ENCODE measurements at places on chromosomes 11 and 22. TPM values are rescaled to one million over a fixed set of nuclear protein-coding genes. Genes with fewer than 3 reads are reported as not detected.

PPP6R2 gene
- total RNA-seq = 81.0 TPM

OR8D4 gene
- 0.11 TPM for total RNA-seq

GLYAT gene
- total RNA-seq = not detected

SAA2 gene
- 5.1 TPM for total RNA-seq

DNA sequence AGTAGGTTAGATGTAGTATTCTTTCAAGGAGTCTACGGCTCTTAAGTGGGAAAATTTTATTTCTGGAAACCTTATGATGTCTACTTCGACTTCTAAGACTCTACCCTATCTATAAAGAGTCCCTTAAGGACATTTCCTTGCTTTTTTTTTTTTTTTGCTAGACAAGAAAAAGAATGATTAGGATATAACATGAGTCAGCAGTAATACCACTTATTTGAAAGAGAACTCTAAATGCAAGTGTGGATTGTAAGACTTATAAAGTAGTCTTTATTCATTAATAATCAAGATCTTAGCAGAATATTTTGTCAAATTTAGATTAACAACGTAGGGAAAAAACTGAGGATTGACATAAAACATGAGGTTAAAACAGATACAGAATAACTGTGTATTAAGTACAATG, 71.0 kb downstream of the DKK3 start:
- no peak for DNase-seq

GRCh38 chr11:70713988-70714665, 315.8 kb downstream of the CTTN start:
- DNase-seq = no peak

DNA sequence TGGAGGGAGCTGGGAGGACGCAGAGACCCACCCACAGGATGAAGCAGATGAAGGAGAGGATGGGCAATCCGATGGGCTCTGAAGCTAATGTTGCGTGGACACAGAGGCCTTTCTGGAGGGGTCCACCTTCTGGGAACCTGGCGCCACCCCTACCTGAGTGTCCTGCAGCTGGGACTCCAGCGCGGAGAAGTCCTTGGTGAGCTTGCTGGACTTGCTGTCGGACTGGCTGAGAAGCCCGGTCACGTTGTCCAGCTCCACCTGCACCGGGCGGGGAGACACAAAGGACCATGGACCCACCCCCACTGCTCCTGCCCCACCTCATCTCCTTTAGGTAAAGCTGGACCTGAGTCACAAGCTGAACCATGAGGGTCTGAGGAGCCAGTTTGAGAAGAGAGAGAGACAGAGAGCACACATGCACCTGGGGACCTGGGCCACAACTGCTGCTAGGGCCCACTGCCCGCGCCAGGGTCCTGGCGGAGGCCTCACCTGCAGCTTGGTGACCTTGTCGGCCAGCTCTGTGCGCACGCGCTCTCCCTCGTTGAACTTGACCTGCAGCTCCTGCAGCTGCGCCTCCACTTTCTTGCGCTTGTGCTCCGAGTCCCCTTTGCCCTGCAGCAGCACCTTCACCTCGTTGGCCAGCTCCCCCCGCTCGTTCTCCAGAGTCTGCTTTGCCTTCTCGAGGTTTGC, 40.8 kb downstream of the APOL1 start:
- no peak for DNase-seq

DNA sequence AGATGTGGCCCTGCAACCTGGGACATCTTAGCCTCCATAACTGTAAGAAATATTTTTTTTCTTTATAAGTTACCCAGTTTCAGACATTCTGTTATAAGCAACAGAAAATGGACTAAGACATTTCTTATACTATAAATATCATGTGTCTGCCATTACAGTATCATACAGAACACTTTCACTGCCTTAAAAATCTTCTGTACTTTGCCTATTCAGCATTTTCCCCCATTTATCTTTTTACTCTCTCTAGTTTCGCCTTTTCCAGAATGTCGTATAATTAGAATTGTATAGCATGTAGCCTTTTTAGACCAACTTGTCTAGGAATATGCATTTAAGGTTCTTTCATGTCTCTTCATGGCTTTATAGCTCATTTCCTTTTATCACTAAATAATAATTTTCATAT, 88.0 kb downstream of the PARVA start:
- no peak for DNase-seq

DNA sequence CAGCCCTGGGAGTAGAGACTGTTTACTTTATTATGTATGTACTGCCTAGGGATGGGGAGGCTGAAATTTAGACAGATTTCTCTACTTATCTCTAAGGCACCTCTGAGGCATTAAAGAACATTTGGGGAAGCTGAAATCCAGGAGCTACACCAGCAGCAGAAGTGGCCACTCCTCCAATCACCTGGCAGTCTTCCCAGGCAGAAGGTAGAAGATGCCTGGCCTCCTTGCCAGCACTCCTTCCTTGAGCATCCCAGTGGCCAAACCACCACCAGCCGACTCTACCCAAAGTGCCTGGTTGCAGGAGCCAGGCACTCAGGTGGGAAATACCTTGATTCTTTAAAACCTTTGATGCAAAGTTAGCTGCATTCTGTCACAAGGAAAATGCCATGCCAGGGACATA, 1.9 kb upstream of the FAT3 start:
- no peak for DNase-seq

- no peak for DNase-seq
These were observed 1520.7 kb downstream of the BRD1 start for GRCh38 chr22:48306785-48307510.

DNA sequence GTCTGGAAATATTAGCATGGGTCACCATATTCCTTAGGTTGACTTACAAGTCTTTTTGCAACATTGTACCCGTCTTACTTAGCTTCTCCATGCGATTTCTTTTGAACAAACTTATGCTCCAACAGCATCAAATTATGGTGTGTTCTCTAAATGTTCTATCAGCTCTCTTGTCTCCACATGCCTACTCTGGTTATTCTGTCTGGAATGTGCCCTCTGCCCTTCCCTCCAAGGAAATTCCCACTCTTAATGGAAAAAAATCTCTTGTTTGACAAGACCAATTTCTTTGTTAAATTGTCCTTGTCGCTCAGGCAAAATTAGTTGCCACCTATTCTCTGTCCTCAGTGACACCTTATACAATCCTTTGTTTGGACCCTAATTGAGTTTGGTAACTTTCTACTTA, 522.8 kb upstream of the LUZP2 start:
- DNase-seq = no peak

GRCh38 chr11:43866520-43866919, 14.1 kb upstream of the ALKBH3 start:
- DNase-seq = no peak

- DNase-seq = no peak
These were observed 1018.3 kb downstream of the DLG2 start for GRCh38 chr11:84608837-84609196.

GRCh38 chr11:19805827-19806226, 93.2 kb downstream of the NAV2 start:
- no peak for DNase-seq

- no peak for DNase-seq
These were observed 69.6 kb upstream of the TEAD1 start for GRCh38 chr11:12604557-12605153.

GRCh38 chr11:131685206-131685605, 314.8 kb downstream of the NTM start:
- no peak for DNase-seq

DNA sequence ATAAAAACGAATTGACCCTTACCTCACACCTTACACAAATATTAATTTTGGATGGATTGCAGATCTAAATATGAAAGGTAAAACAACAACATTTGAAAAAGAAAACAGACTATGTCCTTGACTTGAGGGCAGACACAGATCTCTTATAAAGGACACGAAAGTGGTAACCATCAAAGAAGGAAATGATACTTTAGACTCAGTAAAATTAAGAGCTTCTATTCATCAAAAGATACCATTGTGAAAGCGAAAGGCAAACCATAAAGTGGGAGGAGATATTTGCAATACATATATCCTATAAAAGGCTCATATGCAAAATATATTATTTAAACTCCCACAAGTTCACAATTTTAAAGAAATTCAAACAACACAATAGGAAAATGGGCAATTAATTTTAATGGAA, 5.0 kb downstream of the HEPACAM start:
- no peak for DNase-seq

DNA sequence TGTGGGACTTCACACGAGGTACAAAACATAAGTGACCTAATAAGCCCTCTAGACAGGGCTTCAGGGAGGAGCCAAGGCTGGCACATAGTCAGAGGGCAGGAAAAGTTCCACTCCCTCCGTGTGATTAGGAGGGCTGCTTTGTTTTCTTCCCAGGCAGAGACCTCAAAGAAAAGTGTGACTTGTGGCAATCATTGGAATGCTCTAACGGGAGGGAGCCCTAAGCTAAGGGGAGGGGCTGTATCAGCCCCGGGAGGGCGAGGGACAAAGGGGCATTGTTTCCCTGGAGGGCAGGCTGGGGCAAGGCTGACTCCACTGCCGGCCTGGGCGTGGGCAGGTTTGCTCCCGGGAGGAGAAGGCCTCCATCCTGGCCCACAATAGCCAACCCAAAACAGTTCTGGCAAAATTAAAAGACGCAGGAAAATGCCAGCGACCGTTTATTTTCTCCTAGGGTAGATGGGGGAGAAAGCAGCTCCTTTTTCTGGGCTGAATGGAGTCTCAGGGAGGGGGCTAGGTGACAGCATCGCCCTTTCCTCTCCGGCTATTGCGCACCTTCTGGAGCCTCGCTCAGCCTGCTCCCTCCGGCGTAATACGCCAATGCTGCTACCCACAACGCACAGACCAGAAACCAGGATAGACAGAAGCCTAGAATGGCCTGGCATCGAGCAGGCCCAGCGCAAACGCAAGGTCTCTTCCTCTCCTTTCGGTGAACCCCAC, 60.2 kb downstream of the ENDOD1 start:
- peak; percentile 21 for DNase-seq

- no peak for DNase-seq
These were observed 6.9 kb upstream of the TIMP3 start for GRCh38 chr22:32794449-32795213.

DNA sequence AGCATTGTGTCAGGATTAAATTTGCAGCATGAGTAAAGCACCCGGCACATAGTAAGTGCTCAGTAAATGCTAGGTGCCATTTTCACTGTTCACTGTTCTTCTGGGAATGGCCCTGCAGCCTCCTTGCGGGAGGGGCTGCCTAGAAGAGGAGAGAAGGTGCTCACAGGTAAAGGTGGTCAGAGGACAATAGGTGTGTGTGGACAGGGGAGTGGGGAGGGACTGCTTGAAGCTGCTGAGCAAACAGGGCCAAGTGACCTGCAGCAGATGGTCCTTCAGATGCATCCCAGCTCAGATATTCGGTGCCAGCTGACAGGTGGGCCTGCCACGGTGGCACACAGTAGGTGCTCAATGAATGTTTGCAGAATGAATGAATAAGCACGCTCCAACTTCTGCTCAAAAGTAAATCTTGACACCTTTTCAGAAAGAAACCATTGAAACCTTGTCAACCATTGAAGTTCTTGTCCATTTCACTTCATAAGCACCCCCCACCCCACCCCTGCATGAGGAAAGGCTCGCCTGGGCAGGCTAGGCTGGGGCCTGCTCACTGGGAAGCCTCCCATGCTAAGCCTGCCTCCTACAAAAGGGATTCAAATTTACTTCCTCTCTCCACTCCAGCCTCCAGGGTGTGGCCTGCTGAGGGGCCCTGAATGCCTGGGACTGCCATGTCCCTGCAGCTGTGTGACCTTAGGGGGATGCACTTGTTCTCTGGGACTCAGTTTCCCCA, 1.6 kb downstream of the KIAA0930 start:
- no peak for DNase-seq

Measured in adrenal gland (tissue), 19 donors.